ENCODE measurements at places on chromosomes 16 and 17.

DNA sequence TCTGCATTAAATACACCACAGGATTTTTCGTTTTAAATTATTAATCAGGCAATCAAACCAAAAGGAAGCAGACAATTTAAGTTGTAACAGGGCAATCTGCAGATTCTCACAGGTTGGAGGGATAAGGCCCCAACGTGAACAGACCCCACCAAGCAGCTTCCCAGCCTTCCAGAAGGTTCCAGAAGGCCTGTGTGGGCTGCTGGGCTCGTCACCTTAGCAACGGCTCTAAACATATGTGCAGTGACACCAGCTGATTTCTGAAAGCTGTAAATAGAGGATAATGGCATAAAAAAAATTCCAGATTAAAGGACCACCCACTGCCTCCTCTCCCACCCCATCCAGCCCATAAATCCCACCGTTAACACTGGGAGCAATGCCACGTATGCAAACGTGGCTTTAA lies 123.8 kb downstream of the ZNF778 start:
- peaks cover 8% of the 10 kb centered on the region for H3K36me3 ChIP-seq
- no peaks in the 10 kb centered on the region for H3K27me3 ChIP-seq
- H3K27ac ChIP-seq, result peak overlapping the region; percentile 70
- no peak overlapping the region for H3K4me3 ChIP-seq

- peaks cover 19% of the 10 kb centered on the region for H3K36me3 ChIP-seq
- no peak overlapping the region for H3K4me3 ChIP-seq
- no peak for DNase-seq
- no peaks in the 10 kb centered on the region for H3K27me3 ChIP-seq
Measured at GRCh38 chr17:4219241-4219640, 44.5 kb downstream of the ANKFY1 start.

DNA sequence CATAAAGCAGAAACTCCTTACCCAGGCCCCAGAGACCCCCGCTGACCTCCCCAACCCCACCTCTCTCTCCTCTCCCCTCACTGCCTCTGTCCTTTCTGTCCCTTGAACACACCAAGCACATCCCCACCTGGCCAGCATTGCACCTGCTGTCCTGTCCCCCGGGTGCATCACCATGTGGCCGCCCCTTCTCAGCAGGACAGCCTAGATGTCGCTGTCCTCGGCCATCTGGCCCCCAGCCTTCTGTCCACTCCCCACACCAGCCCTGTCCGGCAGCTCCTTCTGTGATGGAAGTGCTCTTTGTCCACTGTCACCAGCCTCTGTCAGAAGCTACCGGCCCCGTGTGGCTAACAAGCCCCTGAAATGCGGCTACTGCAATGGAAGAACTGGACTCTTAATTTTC lies 12.3 kb upstream of the MPRIP start:
- no peak overlapping the region for H3K4me3 ChIP-seq
- H3K27ac ChIP-seq, result no peak overlapping the region
- H3K36me3 ChIP-seq, result no peaks in the 10 kb centered on the region
- DNase-seq, result no peak
- no peaks in the 10 kb centered on the region for H3K4me1 ChIP-seq

GRCh38 chr16:6095414-6095813 lies 997.8 kb upstream of the EEF2KMT start:
- H3K27ac ChIP-seq, result no peak overlapping the region
- DNase-seq, result no peak
- H3K27me3 ChIP-seq, result no peaks in the 10 kb centered on the region

DNA sequence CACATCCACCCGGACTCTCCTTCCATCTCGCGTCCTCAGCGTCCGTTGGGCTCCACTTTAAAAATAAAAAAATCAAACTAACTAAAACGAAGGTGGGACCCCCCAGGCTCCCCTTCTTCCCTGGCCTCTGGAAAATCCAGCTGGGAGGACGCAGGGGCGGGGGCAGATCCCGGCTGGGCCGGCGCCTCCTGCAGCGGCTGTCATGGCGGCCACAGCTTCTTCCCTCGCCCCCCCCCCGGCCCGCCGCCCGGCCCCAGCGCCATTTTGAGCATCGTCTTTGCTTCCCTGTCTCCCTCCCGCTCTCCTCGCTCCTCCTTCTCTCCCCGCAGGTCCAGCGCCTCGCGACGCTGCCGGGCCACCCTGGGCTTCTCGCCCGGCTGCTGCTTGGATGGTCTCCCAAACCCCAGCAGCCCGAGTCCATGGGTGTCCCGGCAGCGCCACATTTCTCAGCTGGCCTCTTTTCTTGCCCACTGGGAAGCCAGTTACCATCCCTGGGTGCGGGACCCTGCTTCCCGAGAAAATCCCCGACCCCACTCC lies 3.3 kb downstream of the HOXB2 start:
- peak; percentile 42 for DNase-seq
- H3K36me3 ChIP-seq, result peaks cover 3% of the 10 kb centered on the region
- H3K4me3 ChIP-seq, result peak overlapping the region; percentile 87
- peaks cover 9% of the 10 kb centered on the region for H3K27me3 ChIP-seq
- H3K4me1 ChIP-seq, result peaks cover 43% of the 10 kb centered on the region
- H3K27ac ChIP-seq, result peak overlapping the region; percentile 98

DNA sequence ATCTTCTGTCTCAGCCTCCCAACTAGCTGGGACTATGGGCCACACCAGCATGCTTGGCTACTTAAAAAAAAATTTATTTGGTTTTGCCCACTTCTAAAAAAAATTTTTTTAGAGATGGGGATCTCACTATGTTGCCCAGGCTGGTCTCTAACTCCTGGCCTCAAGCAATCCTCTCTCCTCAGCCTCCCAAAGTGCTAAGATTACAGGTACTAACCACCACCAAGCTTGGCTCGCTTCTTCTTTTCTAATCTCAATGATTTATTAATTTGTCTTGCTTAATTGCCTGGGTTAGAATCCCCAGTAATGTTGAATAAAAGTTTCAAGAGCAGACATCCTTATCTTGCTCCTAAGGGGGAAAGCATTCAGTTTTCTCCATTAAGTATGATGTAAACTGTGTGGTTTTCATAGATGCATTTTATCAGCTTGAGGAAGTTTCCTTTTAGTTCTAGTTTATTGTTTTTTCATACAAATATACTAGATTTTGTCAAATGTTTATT lies 65.8 kb upstream of the NACA2 start:
- peaks cover 7% of the 10 kb centered on the region for H3K27me3 ChIP-seq
- H3K36me3 ChIP-seq, result no peaks in the 10 kb centered on the region
- H3K4me3 ChIP-seq, result no peak overlapping the region
- no peaks in the 10 kb centered on the region for H3K4me1 ChIP-seq
- no peak for DNase-seq

GRCh38 chr17:45997624-45998023 lies 1.4 kb upstream of the STH start:
- no peaks in the 10 kb centered on the region for H3K36me3 ChIP-seq
- H3K27me3 ChIP-seq, result no peaks in the 10 kb centered on the region
- H3K4me3 ChIP-seq, result no peak overlapping the region
- no peaks in the 10 kb centered on the region for H3K4me1 ChIP-seq

GRCh38 chr17:18353541-18353940 lies 9.8 kb downstream of the SHMT1 start:
- peaks cover 22% of the 10 kb centered on the region for H3K36me3 ChIP-seq
- no peak overlapping the region for H3K4me3 ChIP-seq
- H3K4me1 ChIP-seq, result no peaks in the 10 kb centered on the region
- DNase-seq, result no peak

DNA sequence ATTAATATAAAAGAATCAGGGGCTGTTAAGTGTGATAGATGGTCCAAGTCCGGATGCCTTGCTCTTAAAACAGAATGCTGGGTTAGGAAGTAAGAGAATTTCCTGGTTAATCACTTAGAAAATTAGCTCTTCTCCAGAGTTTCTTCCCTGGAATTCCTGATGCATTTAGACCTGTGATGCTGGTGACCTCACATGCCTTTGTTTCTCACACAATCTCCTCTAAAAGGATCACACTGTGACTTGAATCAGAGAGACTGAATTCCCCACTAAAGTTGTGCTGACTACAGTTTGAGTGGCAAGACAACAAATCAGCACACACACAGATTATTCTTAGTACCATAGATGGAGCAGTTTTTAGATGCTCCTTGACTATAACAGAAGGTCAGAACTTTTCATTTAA lies 4.4 kb upstream of the RNF43 start:
- no peak for DNase-seq
- peaks cover 16% of the 10 kb centered on the region for H3K4me1 ChIP-seq
- no peak overlapping the region for H3K27ac ChIP-seq
- no peak overlapping the region for H3K4me3 ChIP-seq
- H3K27me3 ChIP-seq, result no peaks in the 10 kb centered on the region

GRCh38 chr17:14320734-14321475 lies 20.0 kb downstream of the HS3ST3B1 start:
- no peak for DNase-seq
- H3K4me1 ChIP-seq, result peaks cover 81% of the 10 kb centered on the region
- H3K36me3 ChIP-seq, result peaks cover 4% of the 10 kb centered on the region
- H3K27me3 ChIP-seq, result no peaks in the 10 kb centered on the region
- no peak overlapping the region for H3K4me3 ChIP-seq

GRCh38 chr17:8020776-8021564 lies 17.9 kb upstream of the ALOX15B start:
- no peak overlapping the region for H3K4me3 ChIP-seq
- H3K36me3 ChIP-seq, result no peaks in the 10 kb centered on the region
- no peak overlapping the region for H3K27ac ChIP-seq
- H3K27me3 ChIP-seq, result peaks cover 14% of the 10 kb centered on the region
- no peak for DNase-seq
- peaks cover 28% of the 10 kb centered on the region for H3K4me1 ChIP-seq

- H3K36me3 ChIP-seq, result no peaks in the 10 kb centered on the region
- peaks cover 9% of the 10 kb centered on the region for H3K27me3 ChIP-seq
- DNase-seq, result no peak
- peaks cover 3% of the 10 kb centered on the region for H3K4me1 ChIP-seq
Measured at GRCh38 chr16:86986136-86986535, 331.1 kb downstream of the C16orf95 start.

DNA sequence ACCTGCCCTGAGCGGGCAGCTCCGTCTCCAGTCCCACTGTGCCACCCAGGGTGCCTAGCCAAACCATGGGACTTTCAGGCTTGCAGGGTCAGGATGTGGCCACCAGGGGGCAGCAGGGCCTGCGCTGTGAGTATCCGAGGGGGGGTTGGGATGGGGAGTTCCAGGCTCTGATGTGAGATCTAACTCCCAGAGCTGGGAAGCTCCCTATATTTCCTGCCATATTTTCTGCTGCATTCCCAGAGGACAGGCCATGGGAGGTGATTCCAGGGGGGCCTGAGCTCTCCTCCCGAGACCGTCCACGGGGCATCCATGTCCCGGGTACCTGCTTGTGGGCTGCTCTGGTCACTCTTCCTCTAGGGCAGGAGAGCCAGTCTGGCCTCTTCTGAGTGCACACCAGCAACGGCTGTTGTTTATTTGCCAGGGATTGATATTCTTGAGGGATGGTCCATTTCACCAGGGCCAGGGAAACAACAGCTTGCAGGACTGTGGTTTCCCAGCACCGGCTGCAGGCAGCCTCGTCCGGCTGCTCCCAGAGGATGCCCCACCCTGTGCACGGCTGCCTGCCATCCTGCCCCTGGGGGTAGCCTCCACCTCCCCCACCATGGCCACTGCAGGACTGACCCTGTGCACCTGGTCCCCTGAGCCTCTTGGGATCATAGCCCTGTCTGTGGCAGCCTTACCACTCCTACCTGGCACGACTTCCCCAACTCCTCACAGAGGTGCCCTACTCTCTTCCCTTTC lies 1.2 kb downstream of the GPR142 start:
- no peak overlapping the region for H3K27ac ChIP-seq
- H3K27me3 ChIP-seq, result peaks cover 8% of the 10 kb centered on the region
- peak; percentile 79 for DNase-seq
- no peak overlapping the region for H3K4me3 ChIP-seq
- H3K4me1 ChIP-seq, result peaks cover 11% of the 10 kb centered on the region
- H3K36me3 ChIP-seq, result no peaks in the 10 kb centered on the region

DNA sequence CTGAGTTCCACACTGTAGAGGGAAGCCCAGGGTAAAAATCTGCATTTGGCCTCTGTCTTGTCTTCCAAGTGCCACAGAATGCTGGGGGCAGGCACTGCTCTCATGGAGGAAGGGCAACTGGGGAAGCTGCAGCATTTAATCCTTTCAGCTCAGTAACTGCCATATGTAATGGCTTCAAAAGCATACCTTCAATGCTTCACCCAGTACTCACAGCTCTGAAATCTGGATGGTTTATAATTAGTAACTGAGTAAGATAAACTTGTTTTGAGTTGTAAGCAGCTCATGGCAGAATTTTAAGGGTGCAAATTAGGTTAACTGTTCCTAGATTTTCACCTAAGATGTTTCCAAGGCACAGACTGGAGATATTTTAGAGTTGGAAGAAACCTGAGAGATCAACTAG lies 24.5 kb downstream of the PMP22 start:
- peaks cover 13% of the 10 kb centered on the region for H3K27me3 ChIP-seq
- H3K4me1 ChIP-seq, result peaks cover 6% of the 10 kb centered on the region
- DNase-seq, result no peak
- H3K4me3 ChIP-seq, result no peak overlapping the region

DNA sequence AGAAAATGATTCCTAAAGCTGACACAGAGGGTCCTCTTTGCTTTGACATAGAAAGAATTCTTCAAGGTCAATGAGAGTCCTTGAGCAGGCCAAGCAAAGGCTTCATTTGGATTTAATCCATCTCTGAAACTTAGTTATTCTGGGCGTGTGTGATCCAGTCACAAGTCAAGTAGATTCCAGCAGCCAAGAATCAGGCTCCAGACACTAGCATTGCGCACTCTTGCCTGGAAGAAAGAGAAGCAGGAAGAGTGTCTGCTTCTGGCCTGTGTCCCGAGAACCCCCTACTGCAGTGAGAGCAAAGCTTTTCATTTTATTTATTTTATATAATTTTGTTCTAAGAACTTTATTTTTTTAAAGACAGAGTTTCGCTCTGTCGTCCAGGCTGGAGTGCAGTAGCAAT lies 88.2 kb upstream of the CACNG5 start:
- peaks cover 45% of the 10 kb centered on the region for H3K36me3 ChIP-seq
- no peak overlapping the region for H3K27ac ChIP-seq
- H3K27me3 ChIP-seq, result no peaks in the 10 kb centered on the region
- H3K4me1 ChIP-seq, result peaks cover 2% of the 10 kb centered on the region
- DNase-seq, result no peak
- H3K4me3 ChIP-seq, result no peak overlapping the region

DNA sequence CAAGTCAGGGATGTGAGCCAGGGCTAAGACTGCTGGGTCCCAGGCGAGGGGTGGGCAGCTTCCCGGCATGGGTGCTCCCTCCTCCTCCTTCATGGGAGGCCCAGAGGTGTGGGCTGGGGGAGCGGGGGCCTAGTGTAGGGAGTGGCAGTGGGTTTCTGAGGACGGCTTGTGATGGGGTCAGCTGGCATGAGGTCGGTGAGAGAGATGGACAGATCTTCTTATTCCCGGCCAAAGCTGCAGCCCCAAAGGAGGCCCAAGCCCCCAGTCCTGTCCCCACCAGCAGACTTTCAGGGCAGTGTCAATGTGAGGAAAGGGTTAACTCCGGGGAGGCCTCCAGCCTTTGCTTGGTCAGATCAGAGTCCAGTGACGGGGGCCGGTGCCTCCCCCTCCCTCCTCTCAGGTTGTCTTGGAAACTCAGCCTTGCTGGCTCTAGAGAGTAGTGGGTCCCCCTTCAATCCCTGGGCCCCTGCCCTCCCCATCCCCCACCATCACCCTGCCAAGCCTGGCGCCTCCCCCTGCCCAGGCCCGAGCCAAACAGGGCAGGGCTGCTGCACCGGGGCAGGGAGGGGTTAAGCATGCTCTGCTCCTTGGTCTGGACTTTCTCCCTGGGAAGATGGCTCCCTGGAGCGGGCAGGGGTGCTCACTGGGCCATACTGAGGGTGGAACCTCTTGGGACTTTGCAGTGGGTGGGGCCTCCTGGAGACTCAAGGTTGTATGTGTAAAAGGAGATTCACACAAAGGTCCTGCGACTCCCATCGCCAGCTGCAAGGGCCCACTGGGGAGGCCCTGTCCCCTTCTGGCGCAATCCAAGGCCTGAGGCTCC lies 12.4 kb downstream of the NAT9 start:
- H3K4me1 ChIP-seq, result peaks cover 26% of the 10 kb centered on the region
- H3K36me3 ChIP-seq, result peaks cover 19% of the 10 kb centered on the region
- H3K27me3 ChIP-seq, result no peaks in the 10 kb centered on the region
- no peak overlapping the region for H3K4me3 ChIP-seq

Measured in activated naive CD8-positive, alpha-beta T cell treated with anti-CD3 and anti-CD28 coated beads, Interleukin-2, amount 50 U/mL, for 24 hours (primary cell).